ENCODE measurements at places on chromosomes 13 and 19.
A peak's percentile ranks its signal among the peaks of the same experiment; 100 is the strongest.

DNA sequence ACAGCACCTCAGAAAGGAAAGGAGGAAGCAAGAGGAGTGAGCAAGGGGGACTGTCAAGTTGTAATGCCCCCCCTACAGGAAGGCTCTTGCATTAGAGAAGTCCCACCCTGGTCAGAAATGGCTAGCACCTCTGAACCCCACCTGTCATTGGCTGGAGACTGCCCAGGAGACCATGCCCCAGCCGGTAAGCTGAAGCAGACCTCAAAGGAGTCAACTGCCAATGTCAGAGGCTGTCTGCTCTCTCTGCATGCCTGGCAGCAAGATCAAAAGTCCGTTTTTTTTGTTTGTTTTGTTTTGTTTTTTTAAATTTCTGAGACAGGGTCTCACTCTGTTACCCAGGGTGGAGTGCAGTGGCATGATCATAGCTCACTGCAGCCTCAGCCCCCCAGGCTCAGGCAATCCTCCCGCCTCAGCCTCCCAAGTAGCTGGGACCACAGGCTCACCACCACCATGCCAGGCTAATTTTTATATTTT lies 8.1 kb upstream of the BCL3 start:
- DNase-seq, result no peak

DNA sequence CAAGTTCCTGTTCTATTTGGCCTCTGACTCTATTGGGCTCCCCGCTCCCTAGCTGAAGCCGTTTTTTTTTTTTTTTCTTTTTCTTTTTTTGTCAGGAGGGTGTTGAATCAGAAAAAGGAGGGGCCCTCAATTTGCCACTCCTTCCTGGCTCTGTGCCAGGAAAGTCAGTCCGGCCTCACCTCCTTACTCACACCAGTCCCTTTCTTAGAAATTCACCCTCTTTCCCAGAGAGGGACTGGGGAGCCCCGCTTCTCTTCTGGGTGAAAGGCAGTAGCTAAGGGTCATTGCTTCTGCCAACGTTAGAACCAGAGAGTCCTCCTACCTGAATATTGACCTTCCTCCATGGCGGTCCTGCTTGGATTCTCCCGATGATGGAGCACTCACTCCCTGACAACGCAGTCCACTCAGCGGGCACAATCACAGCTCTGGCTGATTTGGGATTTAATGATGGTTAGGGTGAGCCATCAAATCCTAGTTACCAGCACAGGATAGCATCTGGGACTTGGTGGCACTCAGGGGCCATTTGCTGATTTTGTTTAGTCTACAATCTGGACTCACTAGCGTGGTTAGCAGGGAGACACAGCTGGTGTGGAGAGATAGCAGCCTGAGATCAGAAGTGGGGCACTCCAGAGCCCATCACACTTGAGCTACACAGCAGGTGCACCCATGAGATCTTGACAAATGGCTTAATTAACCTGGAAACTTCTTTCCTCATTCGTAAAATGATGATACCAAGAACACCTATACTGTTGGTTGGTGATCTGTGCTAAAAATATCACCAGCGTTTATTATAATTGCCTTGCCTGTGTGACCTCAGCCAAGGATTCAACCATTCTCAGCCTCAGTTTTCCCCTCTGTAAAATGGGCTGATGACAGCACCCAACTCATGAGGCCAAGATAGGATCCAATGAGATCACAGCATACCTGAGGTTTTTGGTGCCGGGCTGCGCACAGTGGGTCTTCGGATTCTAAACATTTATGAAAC lies 2.2 kb downstream of the FCER2 start:
- no peak for DNase-seq

- DNase-seq, result peak; percentile 71
Observed at GRCh38 chr13:53151336-53152056, 122.9 kb downstream of the OLFM4 start.

DNA sequence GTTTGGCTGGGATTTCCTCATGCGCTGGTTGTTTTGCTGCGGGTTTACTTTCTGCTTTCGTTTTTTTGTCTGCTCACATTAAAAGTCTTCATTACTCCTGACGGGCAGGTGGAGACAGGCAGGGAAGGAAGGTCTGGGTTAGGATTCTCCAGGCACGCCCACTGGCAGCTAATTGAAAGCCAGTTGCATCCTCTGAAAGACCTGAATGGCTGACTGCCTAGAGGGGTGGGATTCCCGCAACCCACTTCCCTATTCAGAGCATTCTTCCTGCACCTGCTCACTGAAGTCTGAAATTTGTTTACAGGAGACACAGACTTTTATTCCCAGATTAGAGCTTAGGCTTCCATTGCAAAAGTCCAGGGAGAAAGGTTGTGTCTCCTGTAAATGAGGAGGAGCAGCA lies 172.0 kb downstream of the UQCRFS1 start:
- DNase-seq, result no peak

GRCh38 chr19:33678796-33679585 lies 57.2 kb downstream of the CHST8 start:
- DNase-seq, result no peak

GRCh38 chr19:10285393-10285792 lies 1.4 kb upstream of the ICAM4 start:
- no peak for DNase-seq

DNA sequence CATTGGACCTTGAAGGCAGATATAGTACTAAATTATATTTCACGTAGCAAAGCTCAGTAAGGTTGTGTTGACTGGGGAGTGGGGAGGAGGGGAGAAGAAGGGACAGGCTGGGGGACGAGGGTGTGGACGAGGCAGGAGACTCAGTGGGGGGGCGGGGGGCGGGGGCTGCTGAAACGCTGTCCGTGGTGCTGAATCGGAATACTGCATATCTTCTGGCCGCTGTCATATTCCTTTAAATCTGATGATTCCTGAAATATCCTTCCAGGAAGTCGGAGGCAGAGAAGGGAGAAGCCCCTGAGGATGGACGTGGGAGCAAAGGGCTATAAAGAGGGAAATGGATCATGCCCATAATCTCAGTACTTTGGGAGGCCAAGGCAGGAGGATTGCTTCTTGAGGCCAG lies 34.7 kb upstream of the CASP14 start:
- DNase-seq, result no peak

GRCh38 chr13:112907871-112908331 lies 61.1 kb upstream of the MCF2L start:
- DNase-seq, result no peak

- no peak for DNase-seq
Observed at GRCh38 chr13:32989290-32989667, 26.9 kb upstream of the KL start.

- DNase-seq, result peak; percentile 95
Observed at GRCh38 chr19:6744381-6745301, 5.2 kb downstream of the TRIP10 start.

Data from cardiac muscle cell (in vitro differentiated cells and primary cell).